Stimulated activated CD4-positive, alpha-beta T cell treated with anti-CD3 and anti-CD28 coated beads, Interleukin-12 subunit alpha, Interleukin-12 subunit beta, amount 100 ng/mL, for 48 hours (primary cell): ENCODE measurements at places on chromosomes 7 and 10.
A peak's percentile ranks its signal among the peaks of the same experiment; 100 is the strongest.

GRCh38 chr10:112789248-112789647 is 160.8 kb upstream of the TCF7L2 start:
- no peak for DNase-seq

DNA sequence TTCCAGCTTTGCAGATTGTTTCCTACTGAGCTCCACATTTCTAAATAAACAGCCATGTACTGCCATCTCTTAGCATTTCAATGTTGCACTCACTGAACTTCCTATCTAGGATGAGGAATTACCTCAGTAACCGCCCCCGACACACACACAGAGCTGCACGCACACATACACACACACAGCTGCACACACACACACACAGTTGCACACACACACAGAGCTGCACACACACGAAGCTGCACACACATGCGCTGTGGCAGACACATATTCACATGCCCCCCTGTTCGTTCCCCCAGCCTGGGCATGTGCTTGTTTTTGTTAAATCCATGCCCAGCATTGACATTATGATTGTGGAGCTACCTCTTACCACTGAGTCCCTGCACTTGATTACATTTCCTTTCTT is 39.6 kb upstream of the CNPY1 start:
- DNase-seq: no peak

GRCh38 chr7:50812841-50813475 is 30.3 kb upstream of the GRB10 start:
- DNase-seq: no peak

- DNase-seq: no peak
Measured at GRCh38 chr7:139362981-139363380, 3.3 kb downstream of the LUC7L2 start.

DNA sequence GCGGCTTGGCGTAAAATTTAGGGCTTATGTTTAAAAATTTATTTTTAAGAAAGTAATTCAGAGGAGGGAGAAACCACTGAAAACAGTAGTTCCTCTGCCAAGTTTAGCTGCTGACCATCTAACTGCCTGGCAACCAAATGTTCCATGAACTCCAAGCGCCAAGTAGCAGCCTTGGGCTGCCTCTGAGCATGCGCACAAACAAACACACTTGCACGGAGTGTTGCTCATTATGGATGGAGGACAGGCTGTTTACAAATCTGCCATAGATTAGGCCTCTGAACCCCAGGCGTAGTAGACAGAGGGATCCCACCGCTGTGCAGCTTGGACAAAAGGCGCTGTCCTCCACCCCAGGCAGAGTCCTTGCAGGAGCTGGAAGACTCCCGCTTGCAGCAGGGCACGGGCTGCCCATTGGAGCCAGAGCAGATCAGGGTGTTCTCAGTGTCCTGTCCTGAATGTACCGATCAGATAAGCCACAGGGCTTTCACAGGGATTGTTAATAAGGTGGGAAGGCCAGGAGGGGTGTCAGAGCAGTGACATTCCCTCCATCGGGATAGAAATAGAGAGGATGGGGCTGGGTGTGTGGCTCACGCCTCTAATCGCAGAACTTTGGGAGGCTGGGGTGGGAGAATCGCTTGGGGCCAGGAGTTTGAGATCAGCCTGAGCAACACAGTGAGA is 47.7 kb upstream of the LYZL1 start:
- DNase-seq: no peak

GRCh38 chr10:10223131-10223530 is 794.5 kb upstream of the CELF2 start:
- DNase-seq: no peak

- no peak for DNase-seq
Measured at GRCh38 chr7:17528636-17529035, 230.2 kb downstream of the AHR start.

DNA sequence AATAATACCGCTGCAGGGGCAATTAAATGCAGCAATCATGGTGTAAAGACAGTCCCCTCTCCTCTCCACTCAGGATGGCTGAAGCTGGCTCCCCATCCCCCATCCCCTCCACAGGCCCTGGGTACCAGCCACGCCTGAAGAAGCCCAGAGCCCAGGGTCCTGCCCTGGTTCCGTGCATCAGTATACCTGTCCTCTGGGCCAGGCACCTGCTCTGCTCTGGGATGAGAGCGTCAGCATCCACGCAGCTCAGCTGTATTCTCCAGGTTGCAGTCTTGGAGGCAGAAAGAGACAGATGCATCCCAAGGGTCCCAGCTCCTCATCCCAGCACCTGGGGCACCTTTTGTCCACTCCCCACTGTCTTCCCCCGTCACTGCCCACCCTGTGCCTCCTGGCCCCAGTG is 233.8 kb downstream of the TCERG1L start:
- no peak for DNase-seq

GRCh38 chr10:77593771-77594470 is 43.7 kb downstream of the KCNMA1 start:
- no peak for DNase-seq

DNA sequence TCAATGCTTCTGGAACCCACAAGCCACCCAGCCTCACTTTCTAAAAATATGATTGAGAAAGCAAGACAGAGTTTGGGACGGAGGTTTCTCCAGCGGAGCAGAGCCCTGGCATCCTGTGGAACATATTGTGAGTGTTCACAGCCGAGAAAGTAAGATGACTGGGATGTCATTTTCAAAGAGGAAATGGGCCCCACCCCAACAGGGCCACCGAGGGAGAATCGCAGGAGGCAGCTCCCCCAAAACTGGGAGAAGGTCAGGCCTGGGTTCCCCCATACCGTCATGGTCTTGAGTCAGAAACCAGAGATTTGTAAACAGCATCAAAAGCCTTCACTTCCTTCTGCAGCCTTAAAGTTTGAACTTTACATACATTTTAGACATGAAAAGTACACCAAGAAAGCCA is 560.0 kb downstream of the PTPRN2 start:
- DNase-seq: no peak

DNA sequence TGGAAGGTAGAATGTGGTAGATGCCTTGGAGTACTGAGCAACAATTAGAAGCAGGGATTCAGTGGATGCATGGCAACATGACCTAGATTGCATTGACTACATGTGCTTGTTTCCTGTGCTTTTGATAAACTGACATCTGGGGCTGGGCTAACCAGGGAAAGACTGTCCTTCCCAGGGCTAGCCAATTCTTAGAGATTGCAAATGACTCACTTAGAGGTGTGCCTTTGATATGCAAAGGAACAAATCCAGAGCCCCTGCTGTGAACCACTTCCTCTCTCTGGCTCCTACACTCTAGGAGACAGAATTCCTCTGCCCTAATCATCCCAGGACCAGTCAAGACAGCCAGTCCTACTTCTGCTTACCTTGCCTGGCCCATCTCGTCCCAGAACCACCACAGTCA is 651.5 kb downstream of the LRMDA start:
- no peak for DNase-seq

DNA sequence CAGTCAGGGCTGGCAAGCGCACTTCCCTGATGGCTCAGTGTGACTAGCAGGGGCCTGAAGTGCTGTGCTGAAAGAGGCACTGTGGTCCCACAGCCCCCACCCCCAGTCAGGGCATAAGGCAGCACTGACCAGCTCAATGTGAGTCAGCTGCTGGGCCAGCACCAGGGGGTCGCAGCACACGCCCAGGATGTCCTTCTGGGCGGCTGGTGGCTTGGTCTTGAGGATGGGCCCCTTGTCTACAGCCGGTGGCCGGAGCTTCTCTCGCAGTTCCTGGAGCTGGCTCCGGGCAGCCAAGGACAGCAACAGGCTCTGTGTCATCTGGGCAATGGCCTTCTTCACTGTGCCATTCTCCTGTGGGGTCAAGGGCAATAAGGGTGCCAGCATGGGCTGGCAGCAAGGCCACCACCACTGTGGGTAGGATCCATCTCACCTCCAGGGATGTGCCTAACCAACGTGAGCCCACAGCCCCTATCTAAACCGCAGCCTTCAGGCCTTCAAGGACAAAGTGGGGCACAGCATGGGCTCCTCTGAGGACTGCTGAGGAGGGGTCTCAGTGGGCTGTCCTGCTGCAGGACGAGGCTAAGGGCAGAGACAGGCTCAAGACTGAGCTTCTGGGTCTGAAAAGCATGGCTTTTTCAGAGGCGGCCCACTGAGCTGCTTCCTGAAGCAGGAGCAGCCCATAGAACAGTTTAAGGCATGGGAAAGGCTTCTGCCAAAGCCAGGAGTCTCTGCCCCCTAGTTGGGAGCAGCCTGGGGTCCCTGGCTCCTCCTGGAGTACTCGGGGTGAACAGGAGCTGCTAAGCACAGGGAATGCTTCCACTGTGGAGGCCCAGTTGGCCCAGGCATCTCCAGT is 62.5 kb downstream of the CSGALNACT2 start:
- no peak for DNase-seq

GRCh38 chr7:159117366-159118196 is 27.1 kb downstream of the VIPR2 start:
- no peak for DNase-seq

DNA sequence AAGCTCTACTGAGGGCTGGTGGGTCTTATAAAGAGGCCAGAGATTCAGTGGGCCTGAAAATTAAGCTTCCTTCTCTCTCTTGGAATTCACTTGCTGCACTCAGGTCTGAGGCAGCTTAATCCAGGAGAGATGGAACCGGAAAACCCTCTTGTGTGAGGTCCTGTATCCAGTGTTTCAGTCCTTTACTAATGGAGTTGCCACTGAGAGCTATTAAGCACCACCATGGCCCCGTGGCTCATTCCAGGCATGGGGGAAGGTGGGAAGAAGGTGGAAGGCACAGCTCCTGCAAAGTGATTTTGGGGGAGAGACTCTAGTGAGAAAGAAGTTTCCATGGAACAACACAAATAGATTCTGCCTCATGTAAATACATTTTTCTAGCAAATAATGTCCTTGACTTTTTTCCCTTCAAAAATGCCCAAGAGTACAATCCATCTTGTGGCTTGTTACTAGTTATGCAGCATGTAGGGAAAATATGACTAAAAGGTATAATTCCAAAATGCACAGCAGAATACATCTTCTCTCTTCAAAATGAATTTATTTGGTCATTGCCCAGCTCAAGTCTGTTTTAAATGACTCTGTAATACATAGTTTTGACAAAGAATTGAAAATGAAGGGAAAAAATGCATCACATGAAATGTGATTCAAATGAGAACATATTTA is 46.7 kb upstream of the FOXI2 start:
- DNase-seq: no peak

- peak; percentile 93 for DNase-seq
Measured at GRCh38 chr7:142808802-142809583, 38.2 kb downstream of the PRSS2 start.

DNA sequence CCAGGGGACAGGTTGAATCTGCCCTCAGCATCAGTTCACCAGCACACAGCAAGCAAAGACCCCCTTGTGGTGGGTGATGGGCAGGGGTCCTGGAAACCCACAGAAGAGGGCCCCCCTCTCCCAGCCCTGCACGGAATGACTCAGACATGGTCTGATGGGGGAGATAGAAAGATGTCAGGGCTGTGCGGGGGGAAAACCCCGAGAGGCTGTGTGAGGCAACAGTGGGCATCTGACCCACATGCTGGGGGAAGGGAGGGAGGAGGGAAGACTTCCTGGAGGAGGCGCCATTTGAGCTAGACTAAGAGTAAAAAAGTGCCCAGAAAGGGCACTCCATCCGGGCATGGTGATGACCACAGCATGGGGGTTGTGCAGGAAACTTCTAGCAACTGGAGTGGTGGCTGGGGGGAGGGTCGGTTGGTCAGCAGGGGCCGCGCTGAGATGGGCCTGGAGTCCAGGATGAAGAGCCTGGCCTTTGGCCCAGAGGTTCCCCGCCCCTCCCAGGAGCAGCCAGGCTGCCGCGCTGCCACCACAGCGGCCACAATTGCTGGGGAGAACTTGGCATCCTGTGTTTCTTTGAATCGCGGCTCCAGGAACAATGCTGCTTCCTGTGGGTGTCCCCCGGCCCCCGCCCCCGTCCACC is 2.5 kb downstream of the LFNG start:
- peak; percentile 62 for DNase-seq

GRCh38 chr10:63889803-63890202 is 368.6 kb downstream of the REEP3 start:
- no peak for DNase-seq
